Gastrocnemius medialis (tissue), 4 donors: ENCODE measurements at places on chromosomes 7 and 10. TPM values are rescaled to one million over a fixed set of nuclear protein-coding genes. Genes with fewer than 3 reads are reported as not detected.
A peak's percentile ranks its signal among the peaks of the same experiment; 100 is the strongest.

DNA sequence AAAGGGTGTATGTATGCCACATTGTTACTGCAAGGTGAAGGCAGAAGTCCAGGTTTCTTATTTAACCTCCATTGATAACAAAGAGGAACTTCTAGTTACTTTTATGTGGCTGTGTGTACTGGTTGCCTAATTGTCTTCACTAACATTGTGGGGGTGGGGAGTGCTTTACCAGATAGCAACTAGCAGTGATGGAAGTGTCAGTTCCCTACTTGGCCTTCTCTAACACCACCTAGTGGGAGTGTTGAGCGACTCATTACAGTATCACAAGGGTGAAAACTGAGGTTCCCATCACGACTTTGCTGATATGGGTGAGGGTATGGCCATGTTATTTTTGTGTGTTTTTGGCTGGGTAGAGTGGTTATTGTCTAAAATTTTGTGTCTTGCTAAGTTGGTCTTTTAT is 274.4 kb downstream of the THSD7A start:
- DNase-seq, result no peak

DNA sequence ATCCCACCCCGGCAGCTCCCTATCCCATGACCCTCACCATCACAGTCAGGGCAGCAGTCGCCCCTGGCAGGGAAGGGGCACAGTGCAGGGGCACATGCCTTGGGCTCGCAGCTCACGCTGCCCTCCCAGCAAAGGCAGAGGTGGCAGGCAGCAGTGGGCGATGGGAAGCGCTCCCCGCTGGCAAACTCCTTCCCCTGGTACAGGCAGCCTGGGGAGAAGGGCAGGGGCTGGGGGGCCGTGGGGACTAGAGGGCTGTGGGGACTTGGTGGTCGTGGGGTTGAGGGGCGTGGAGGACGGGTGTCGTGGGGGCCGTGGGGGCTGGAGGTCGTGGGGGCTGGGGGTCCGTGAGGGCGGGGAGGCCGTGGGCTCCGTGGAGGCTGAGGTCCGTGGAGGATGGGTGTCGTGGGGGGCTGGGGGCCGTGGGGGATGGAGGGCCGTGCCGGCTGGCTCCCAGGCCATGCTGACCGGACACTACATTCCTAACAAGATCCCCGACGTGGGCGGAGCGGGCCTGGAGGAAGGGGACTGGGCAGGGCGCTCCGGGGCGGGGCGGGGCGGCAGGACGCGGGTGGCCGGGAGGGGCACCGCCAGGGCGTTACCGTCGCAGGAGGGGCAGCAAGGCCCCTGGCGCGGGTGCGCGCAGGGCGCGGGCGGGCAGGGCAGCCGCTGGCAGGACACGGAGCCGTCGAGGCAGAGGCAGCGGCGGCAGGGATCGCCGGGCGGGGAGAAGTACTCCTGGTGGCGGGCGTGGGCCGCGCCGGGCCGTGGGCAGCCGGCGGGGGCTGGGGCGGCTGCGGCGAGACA is 20.0 kb downstream of the KCP start:
- no peaks in the 10 kb centered on the region for H3K4me1 ChIP-seq
- peaks cover 10% of the 10 kb centered on the region for H3K27me3 ChIP-seq
- no peak overlapping the region for H3K27ac ChIP-seq
- no peak for DNase-seq
- no peak overlapping the region for H3K4me3 ChIP-seq

GRCh38 chr7:80661729-80662128 is 23.3 kb downstream of the CD36 start:
- no peak for DNase-seq
- H3K27me3 ChIP-seq, result no peaks in the 10 kb centered on the region
- H3K36me3 ChIP-seq, result no peaks in the 10 kb centered on the region
- peak overlapping the region; percentile 61 for H3K27ac ChIP-seq
- H3K4me3 ChIP-seq, result no peak overlapping the region

GRCh38 chr7:103727982-103728610 is 261.4 kb downstream of the RELN start:
- DNase-seq, result no peak
- no peaks in the 10 kb centered on the region for H3K4me1 ChIP-seq
- H3K27ac ChIP-seq, result no peak overlapping the region

GRCh38 chr7:22184549-22185199 is 172.3 kb downstream of the RAPGEF5 start:
- DNase-seq, result no peak
- H3K27me3 ChIP-seq, result no peaks in the 10 kb centered on the region
- no peak overlapping the region for H3K27ac ChIP-seq
- H3K4me3 ChIP-seq, result no peak overlapping the region
- H3K4me1 ChIP-seq, result no peaks in the 10 kb centered on the region

DNA sequence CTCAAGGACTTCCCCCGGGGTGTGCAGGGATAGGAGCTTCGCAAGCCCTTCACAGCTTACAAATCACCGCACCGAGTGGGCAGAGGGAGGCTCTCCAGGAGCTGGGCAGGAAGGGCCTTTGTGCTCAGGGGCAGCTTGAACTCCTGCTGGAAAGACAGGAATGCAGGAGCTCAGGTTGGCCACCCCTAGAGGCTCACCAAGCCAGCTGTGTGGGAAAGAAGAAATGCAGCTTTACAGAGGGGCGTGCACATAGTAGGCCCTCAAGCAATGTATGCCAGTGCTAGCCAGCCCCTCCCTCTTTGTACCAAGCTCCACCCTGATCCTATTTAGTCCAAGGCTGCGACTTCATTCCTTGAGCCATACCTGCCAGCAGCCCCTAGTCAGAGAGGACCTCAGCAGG is 26.1 kb downstream of the STRA8 start:
- H3K4me3 ChIP-seq, result no peak overlapping the region
- H3K27ac ChIP-seq, result no peak overlapping the region
- DNase-seq, result no peak
- H3K36me3 ChIP-seq, result no peaks in the 10 kb centered on the region
- H3K27me3 ChIP-seq, result no peaks in the 10 kb centered on the region

GRCh38 chr7:137967143-137968018 is 34.5 kb downstream of the CREB3L2 start:
- no peak for DNase-seq
- H3K36me3 ChIP-seq, result no peaks in the 10 kb centered on the region
- H3K4me3 ChIP-seq, result no peak overlapping the region
- H3K27me3 ChIP-seq, result no peaks in the 10 kb centered on the region
- H3K27ac ChIP-seq, result no peak overlapping the region
- H3K4me1 ChIP-seq, result peaks cover 15% of the 10 kb centered on the region

- no peaks in the 10 kb centered on the region for H3K4me1 ChIP-seq
- DNase-seq, result no peak
- H3K4me3 ChIP-seq, result no peak overlapping the region
- H3K27ac ChIP-seq, result no peak overlapping the region
Measured at GRCh38 chr7:72268796-72269195, 143.3 kb downstream of the CALN1 start.

DNA sequence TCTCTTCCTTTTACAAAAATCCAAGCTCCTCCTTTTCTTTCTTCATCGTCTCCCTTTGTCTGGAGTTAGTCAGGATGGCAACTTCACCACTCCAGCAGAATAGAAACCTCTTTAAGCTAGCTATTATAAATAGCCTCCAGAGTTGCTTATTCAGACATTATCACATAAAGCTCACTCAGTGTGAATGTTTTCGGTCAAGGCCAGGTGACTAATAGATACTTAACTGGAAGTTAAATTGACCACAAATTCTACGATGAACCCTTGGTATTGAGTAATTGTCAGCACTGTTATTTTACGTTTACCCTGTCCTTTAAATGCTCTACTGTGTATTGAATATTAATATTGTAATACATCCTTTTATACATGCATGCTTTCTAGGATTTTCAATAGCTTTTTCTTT is 340.4 kb downstream of the OTUD1 start:
- H3K27me3 ChIP-seq, result no peaks in the 10 kb centered on the region
- DNase-seq, result no peak
- no peak overlapping the region for H3K27ac ChIP-seq
- H3K4me3 ChIP-seq, result no peak overlapping the region

GRCh38 chr7:36190447-36191291 is 37.6 kb downstream of the EEPD1 start:
- H3K27ac ChIP-seq, result peak overlapping the region; percentile 46
- no peak for DNase-seq
- H3K4me1 ChIP-seq, result peaks cover 78% of the 10 kb centered on the region
- H3K4me3 ChIP-seq, result no peak overlapping the region

GRCh38 chr7:149811831-149812490 is 26.2 kb upstream of the ZNF862 start:
- no peak overlapping the region for H3K4me3 ChIP-seq
- H3K27me3 ChIP-seq, result no peaks in the 10 kb centered on the region
- H3K27ac ChIP-seq, result no peak overlapping the region
- no peaks in the 10 kb centered on the region for H3K36me3 ChIP-seq
- no peaks in the 10 kb centered on the region for H3K4me1 ChIP-seq

GRCh38 chr10:124210263-124210662 is 116.9 kb upstream of the CHST15 start:
- H3K4me1 ChIP-seq, result no peaks in the 10 kb centered on the region
- no peaks in the 10 kb centered on the region for H3K36me3 ChIP-seq
- no peak overlapping the region for H3K27ac ChIP-seq
- no peak overlapping the region for H3K4me3 ChIP-seq
- no peaks in the 10 kb centered on the region for H3K27me3 ChIP-seq

GRCh38 chr7:70694971-70695794 is 436.8 kb upstream of the GALNT17 start:
- peaks cover 50% of the 10 kb centered on the region for H3K4me1 ChIP-seq
- H3K27ac ChIP-seq, result peak overlapping the region; percentile 80
- no peaks in the 10 kb centered on the region for H3K27me3 ChIP-seq
- H3K36me3 ChIP-seq, result no peaks in the 10 kb centered on the region
- no peak for DNase-seq

DNA sequence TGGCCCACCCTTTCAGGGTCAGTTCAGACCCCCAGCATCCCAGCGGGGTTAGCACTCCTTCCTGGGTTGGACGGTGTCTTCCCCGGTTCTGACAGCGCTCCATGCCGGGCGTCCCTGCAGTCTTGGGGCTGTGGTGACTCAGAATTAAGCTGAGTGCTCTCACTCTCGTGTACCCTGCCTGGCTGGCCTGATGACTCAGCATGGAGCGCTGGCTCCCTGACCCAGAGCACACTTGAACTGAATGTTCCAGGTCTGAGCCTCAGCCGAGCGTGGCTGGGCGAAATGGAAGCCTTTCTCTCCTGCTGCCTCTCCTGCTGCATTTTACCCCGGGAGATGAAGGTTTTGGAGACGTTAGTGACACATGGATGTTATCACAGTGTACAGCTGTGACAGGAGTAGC is 7.1 kb downstream of the BAG3 start:
- no peaks in the 10 kb centered on the region for H3K36me3 ChIP-seq
- peak; percentile 91 for DNase-seq
- H3K4me3 ChIP-seq, result peak overlapping the region; percentile 80
- H3K27me3 ChIP-seq, result no peaks in the 10 kb centered on the region

DNA sequence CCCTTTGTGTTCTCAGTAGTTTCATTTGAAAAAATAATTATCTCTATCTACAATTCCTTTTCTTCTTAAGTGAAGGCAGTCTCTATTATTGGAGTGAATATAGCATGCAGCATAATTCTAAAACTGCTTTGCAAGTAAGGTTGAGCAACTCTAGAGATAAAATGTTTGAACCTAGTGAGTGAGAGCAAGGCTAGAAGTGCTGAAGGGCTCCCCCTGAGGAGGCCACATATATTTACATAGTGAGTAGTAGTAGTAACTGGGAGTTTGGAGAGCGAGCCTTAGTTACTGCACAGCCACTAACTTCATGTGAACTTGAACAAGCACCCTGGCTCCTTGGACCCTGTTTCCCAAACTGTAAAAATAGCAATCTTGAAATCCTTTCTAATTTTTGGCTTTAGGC is 141.5 kb upstream of the DKK1 start:
- no peak for DNase-seq
- H3K4me1 ChIP-seq, result no peaks in the 10 kb centered on the region
- no peak overlapping the region for H3K4me3 ChIP-seq
- no peaks in the 10 kb centered on the region for H3K27me3 ChIP-seq
- H3K27ac ChIP-seq, result no peak overlapping the region

DNA sequence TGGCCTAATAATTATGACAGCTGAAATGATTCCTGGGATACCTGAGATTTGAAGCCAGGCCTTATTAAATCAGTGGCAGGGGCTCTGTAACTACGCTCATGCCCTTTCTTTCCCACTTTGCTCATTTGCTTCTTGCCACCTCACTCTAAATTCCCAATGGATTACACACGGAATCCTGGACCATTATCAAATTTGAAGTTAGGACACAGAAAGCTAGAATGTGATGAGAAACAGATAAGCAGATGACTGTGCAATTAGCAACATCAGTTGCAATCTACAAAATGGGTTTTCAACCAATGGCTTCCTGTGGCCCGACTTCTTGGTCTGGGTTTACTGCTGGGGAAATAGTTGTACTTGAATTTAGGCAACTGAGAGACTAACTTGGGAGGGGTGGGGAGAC is 374.3 kb downstream of the INHBA start:
- no peak overlapping the region for H3K4me3 ChIP-seq
- no peak for DNase-seq
- H3K27ac ChIP-seq, result no peak overlapping the region
- no peaks in the 10 kb centered on the region for H3K27me3 ChIP-seq
- H3K4me1 ChIP-seq, result no peaks in the 10 kb centered on the region

GRCh38 chr10:69051303-69051702 is 36.6 kb upstream of the SRGN start:
- peak overlapping the region; percentile 8 for H3K27ac ChIP-seq
- H3K27me3 ChIP-seq, result no peaks in the 10 kb centered on the region
- H3K4me3 ChIP-seq, result no peak overlapping the region
- peaks cover under 1% of the 10 kb centered on the region for H3K4me1 ChIP-seq

- no peak for DNase-seq
- H3K4me3 ChIP-seq, result no peak overlapping the region
- no peak overlapping the region for H3K27ac ChIP-seq
- peaks cover 10% of the 10 kb centered on the region for H3K4me1 ChIP-seq
Measured at GRCh38 chr10:35578618-35578956, 26.6 kb upstream of the GJD4 start.

- H3K27me3 ChIP-seq, result peaks cover 29% of the 10 kb centered on the region
- H3K36me3 ChIP-seq, result no peaks in the 10 kb centered on the region
- no peak overlapping the region for H3K4me3 ChIP-seq
- DNase-seq, result no peak
- H3K4me1 ChIP-seq, result peaks cover 6% of the 10 kb centered on the region
- no peak overlapping the region for H3K27ac ChIP-seq
Measured at GRCh38 chr10:110170142-110170971, 37.0 kb upstream of the MXI1 start.

Gene PDE6C
- not detected for total RNA-seq

Gene COX15
- total RNA-seq, result 35.9 TPM

Gene FRMPD2
- total RNA-seq, result not detected

Gene ZNF22
- 12.3 TPM for total RNA-seq

Gene ASB10
- 24.8 TPM for total RNA-seq

Gene EPO
- total RNA-seq, result not detected

Gene WDR86
- total RNA-seq, result 0.13 TPM

Gene KCNK18
- total RNA-seq, result not detected

Gene TAS2R4
- 0.09 TPM for total RNA-seq
